Right cardiac atrium (tissue), 5 donors: ENCODE measurements at places on chromosomes 3 and 15.

- DNase-seq: no peak
Measured at GRCh38 chr15:35540885-35541284, 5.1 kb downstream of the DPH6 start.

GRCh38 chr3:193621127-193621526 is 28.1 kb downstream of the OPA1 start:
- DNase-seq: no peak

DNA sequence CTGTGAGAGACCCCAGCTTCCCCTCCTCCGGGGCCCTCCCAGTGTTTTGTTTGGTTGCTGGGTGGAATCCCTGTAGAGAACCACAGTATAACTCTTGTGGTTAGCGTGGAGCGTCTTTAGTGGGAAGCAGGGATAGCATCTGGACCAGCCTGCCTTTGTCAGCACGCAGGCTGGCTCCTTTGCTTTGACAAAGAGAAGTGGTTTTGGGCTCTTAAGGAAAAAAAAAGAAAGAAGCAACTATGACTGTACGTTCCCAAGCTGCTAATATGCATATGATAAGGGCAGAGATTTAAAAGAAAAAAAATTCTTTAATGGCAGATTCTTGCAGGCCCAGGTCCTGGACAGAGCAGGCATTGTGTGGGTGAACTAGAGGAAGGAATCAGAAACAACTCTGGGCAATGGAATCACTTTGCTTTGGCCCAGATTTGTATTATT is 340.8 kb upstream of the CTDSPL start:
- DNase-seq: no peak

DNA sequence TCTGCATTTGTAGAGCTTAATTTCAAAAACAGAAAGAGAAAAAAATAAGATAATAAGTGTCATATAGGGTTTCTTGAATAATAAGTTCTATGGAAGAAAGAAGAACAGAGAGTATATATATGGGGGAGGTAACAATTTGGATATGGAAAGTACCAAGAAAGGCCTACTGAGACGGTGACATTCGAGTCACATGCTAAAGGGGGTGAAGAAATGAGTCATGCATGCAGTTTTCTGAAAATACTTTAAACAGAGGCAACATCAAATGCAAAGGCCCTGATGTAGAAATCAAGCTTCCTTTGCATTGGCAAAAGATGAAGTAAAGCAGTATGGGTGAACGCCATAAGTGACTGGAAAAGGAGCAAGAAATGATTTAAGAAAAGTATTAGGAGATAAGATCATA is 371.6 kb upstream of the ZNF385D start:
- no peak for DNase-seq

GRCh38 chr3:82078246-82078645 is 316.8 kb upstream of the GBE1 start:
- DNase-seq: no peak

GRCh38 chr3:50246517-50246954 is 10.5 kb downstream of the GNAI2 start:
- peak; percentile 68 for DNase-seq

GRCh38 chr3:125960456-125961288 is 8.3 kb upstream of the ROPN1B start:
- no peak for DNase-seq

DNA sequence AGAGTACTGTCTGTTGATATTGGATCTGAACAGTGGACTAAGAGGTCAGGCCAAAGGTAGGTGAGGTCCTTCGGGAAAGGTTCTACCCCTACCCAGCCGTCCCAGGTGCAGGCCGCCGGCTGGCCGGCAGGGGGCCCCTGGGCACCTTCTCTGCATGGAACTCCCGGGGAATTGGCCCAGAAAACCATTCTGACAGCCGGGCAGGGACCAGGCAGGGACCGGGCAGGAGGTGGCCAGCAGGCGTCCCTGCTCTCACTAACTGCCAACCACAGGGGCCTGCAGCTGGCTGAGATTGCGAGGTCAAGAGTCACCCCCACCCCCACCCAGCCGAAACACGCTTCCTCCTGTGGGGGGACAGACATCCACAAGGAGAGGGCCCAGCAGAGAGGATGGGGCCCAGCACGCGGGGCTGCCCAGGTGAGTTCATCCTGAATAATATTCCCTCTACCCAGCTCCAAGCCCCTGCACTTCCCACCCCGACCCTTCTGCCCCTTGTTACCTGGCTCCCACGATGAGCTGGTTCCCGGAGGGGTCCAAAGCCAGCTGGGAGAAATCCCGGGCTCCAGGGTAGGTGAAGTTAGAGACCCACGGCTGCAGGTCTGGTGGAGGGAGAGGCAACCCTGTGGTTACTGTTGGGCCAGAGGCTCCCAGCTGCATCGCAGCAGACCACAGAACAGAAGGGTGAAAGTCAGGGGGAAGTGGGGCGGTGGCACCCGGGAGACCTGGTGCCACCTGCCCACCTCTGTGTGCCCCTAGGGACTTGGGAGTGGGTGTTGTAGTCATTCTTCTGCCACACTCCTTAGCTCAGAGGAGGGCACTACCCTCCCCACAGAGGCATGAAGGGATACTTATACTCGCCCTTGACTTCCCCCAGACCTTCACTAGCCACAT is 84.4 kb downstream of the SEMA5B start:
- peak; percentile 74 for DNase-seq
